ENCODE measurements at places on chromosomes 11 and 22. TPM values are rescaled to one million over a fixed set of nuclear protein-coding genes. Genes with fewer than 3 reads are reported as not detected.

Gene MS4A6E
- total RNA-seq: not detected

Gene OR5D14
- total RNA-seq: not detected

DNA sequence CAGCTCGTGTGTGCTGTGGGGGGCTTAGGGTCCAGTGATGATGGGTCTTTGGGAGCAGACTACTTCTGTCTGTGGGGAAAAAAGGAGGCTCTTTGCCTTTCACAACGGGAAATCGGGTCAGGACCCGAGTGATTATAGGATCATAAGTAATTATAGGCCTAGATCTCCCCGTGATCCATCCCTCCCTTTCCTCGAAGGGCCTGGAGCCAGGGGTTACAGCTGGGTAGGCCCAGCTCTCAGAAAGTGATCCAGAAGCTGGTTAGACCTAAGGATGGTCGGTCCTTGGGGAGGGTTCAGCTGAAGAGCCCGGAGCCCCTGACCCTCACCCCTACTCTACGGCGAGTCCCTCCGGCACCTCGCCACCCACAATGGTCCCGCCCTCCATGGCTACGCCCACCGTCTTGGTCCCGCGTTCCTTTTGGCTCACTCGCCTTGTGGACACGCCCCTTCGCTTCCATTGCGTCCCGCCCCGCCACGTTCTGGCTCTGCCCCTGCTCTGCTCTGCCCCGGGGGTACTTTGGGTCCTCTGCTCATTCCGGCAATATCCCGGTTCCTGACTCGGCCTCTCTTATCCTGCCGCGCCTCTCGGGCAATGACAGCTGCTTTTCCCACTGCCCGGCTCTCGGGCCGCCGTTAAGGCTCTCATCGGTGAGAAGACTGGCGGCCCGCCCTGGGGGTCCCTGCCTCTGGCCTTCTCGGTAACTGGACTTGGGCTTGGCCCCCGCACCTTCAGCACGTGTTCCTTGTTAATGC, 5.0 kb downstream of the IGSF22 start:
- peak; percentile 87 for DNase-seq

Gene THY1
- 17.6 TPM for total RNA-seq

GRCh38 chr11:119876841-119877240, 147.8 kb upstream of the NECTIN1 start:
- DNase-seq: no peak

GRCh38 chr11:10285148-10285802, 8.7 kb downstream of the SBF2 start:
- DNase-seq: no peak

DNA sequence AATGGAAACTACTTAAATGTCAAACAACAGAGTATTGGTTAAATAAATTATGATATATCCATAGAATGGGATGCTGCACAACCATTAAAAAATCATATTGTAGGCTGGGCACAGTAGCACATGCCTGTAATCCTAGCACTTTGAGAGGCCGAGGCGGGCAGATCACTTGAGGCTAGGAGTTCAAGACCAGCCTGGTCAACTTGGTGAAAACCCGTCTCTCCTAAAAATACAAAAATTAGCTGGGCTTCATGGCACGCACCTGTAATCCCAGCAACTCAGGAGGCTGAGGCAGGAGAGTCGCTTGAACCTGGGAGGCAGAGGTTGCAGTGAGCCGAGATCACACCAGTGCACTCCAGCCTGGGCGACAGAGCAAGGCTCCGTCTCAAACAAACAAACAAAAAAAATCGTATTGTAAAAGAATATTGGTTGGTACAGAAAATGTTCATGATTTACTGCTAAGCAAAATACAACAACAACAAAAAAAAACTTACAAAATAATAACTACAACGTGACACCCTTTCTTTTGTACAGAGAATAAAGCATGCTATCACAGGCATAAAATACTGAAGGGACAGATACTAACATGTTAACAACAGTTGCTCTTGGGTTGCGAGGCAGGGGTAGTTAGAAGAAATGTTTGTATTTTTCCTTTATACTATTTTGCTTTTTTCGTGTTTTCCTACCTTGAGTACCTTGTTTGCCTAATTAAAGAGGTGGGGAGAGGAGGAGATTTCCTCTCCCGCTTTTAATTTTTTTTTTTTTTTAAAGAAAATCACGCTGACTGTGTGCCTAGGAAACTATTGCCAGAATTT, 21.3 kb upstream of the RRAS2 start:
- DNase-seq: no peak

Gene TCN2
- total RNA-seq: 37.8 TPM

Gene TRIM48
- total RNA-seq: not detected

Gene SHISAL1
- 1.9 TPM for total RNA-seq

DNA sequence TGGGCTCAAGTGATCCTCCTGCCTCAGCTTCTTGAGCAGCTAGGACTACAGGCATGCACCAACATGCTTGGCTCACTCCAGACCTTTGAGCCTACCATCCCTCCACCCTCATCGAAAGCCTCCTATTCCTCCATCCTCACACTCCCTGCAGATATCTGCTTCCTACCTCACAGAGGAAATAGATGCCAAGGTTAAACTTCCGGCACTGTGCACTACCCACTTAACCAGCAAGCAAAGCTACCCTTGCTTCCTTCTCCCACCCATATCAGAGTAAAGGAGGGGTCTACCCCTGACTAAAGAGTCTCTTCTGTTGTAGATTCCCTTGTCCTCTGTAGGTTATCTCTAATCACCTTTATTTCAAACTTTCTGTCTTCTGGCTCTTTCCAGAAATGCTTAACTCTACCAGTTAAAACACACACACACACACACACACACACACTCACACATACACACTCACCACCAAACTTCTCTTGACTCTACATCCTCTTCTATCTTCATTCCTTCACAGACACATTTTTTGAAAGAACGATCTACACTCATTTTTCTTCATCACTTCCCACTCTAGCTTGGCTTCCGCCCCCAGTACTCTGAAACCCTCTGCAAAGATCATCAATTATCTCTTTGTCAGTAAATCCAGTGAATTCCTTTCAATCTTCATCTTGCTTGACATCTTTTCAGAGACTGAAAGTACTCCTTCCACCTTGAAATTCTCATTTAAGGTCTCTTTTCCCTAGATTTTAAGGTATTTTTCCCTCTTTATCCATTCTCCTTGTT, 10.9 kb upstream of the SIK2 start:
- DNase-seq: no peak

GRCh38 chr22:37824674-37825641, 1.8 kb downstream of the GALR3 start:
- no peak for DNase-seq

- DNase-seq: no peak
Measured at GRCh38 chr22:26692215-26692614, 34.8 kb downstream of the MIAT start.

GRCh38 chr11:122745111-122745510, 89.6 kb downstream of the UBASH3B start:
- no peak for DNase-seq

Gene OR8B4
- not detected for total RNA-seq

Gene UBQLN3
- total RNA-seq: not detected

Gene GVQW3
- 1.6 TPM for total RNA-seq

Gene TEX12
- not detected for total RNA-seq

GRCh38 chr11:26753723-26754504, 32.1 kb upstream of the SLC5A12 start:
- peak; percentile 35 for DNase-seq

GRCh38 chr22:36612458-36612857, 83.5 kb upstream of the EIF3D start:
- DNase-seq: no peak

DNA sequence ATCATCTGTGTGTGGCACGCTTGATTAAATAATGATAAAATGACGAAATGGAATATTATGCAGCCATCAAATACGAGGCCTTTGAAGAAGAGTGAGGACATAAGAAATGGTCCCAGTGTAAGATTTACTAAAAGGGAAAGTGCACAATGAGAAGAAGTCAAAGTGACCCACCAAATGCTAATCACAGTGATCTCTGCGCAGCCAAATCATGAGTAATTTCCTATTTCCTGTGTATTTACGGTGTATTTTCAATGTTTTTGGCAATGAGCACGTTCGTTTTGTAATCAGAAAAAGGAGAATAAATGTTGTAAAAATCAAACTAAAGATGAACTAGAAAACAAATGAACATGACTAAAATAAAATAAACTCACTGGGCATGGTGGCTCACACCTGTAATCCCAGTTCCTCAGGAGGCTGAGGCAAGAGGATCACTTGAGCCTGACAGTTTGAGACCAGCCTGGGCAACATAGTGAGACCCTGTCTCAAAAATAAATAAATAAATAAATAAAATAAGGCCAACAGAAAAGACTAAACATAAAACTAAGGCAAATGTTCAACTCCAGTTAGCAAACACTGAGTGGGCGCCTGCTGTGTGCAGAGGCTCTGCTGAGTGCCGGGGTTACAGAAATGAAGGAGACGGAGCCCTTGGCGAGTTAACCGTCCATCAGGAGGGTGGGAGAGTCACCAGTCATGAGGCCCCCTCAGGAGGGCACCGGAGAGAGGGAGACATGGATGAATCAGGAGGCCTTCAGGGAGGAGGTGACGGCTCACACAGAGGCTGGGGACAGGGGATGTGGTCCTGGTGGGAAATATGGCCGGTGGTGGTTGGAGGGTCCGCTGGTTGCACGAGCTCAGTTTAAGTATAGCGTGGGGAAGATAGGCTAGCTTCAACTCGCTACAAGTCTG, 26.0 kb upstream of the CBX7 start:
- no peak for DNase-seq

DNA sequence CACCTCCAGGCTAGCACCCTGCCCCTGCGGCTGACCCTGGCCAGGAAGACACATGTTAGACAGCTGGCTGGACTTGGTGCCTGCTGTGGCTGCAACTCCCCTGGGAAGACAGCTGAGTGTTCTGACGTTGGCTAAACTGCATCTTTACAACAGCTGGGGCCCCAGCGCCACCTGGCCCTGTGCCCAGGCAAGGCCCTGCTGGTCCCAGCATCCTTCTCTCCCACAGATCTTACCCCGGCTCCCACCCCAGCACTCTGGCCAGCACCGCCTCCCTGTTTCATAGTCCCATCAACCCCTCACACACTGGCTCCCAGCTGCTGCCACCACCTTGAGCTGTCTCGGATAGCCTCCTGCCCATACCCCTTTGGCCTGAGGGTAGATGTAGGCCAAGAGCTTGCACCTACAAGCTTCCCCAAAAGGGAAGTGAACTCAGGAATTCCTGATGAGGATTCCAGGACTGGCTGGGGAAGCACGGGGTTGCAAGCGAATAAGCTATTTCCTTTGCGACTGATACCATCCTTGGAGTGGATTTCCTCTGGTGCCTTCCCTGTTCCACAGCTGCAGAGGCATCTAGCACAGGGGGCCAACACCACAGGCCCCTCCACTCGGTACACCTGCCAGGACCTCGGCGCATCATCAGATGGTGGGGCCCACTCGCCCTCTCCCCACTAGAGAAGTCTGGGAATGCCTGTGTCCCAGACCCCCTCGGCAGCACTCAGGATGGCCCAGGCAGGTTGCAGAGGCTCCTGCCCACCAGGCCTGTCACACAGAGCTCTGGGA, 28.5 kb downstream of the RSPH14 start:
- DNase-seq: no peak

DNA sequence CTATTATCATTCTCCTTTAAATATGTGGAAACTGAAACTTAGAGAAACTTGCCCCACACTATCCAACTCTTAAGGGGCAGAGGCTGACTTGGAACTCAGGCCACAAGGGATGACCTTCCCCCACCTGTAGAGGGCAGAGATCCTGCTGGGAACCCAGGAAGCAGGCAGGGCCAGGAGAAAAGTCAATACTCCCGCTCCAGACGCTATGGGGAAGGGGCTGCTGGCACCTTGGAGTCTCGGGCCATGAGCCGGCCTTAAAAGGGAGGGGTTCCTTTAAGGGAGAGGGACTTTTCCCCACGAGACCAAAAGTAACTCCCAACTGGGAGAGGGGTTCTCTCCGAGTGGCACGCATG, 620 bp upstream of the ANO5 start:
- DNase-seq: peak; percentile 43

Gene YDJC
- total RNA-seq: 46.5 TPM

GRCh38 chr11:824942-825341, 2.8 kb upstream of the CRACR2B start:
- DNase-seq: no peak

Gene KRTAP5-1
- total RNA-seq: not detected

Gene BBS1
- total RNA-seq: 49.4 TPM

DNA sequence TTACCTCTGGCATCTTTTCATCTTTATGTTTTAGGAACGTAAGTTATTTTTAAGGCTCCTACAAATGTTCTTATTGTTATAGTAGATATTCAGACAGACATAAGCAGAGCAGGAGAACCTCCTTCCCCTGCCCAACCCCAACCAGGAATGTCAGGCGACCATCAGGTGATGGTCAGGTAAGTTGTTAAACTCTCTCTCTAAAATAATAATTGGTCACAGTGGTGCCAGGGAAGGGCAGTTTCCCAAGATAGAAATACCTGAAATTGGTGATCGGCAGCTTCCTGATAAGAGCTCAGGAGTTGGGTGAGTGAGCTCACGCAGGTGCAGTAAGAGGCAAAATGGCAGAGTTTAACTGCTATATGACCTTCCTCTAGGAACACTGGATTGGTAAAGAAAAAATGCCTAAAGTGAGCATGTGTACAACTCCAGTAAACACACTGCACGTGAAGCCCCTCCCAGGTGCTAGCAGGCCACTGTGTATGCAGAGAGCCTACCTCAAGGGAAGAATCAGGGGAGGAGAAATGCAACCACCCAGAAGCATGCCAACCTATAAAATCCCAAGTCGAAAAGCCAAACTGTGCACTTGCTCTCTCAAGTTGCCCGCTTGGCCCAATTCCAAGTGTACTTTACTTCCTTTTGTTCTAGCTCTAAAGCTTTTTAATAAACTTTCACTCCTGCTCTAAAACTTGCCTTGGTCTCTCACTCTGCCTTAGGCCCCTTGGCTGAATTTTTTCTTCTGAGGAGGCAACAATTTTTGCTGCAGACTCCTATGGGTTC, 273.9 kb downstream of the SBF2 start:
- peak; percentile 41 for DNase-seq

GRCh38 chr11:32586576-32587190, 3.1 kb downstream of the EIF3M start:
- no peak for DNase-seq

DNA sequence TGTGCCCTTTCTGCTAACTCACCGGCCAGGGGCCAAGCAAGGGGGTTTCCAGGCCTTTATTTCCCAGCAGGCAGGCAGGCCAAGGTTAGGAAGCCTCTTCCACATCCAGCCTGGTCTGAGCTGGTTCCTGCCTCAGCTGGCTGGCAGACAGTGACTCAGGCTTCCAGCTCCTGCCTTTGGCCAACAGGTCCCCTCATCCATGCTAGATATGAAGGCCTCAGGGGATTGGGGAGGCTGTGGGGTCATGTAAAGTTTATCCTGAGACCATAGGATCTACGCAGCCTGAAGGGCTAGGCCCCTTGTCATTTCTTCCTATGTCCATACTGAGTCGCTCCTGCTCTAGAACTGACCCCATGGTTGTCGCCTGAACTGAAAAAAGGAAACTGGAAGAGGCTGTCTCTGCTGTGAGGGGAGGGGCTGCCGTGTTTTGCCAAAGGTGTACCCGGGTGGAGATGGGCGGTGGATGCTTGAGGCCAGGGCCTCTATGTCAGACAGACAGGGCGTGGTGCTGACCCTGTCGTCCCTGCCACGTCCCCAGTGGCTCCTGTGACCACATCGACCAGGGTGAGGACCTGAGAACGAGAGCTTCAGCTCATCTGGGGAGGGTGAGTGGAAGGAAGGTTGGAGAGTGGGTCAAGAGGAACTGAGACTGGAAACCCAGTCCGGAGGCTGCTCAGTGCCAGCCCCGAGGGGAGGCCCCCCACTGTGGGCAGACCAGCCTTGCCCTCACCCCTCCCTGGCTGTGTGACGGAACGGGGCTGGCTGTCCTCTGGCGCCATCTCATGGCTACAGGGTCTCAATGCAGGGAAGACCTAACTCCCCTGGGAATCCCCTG, 17.0 kb downstream of the P2RY6 start:
- peak; percentile 77 for DNase-seq

- DNase-seq: no peak
Measured at GRCh38 chr11:3835751-3836150, 5.0 kb downstream of the RHOG start.

Gene FOXRED2
- total RNA-seq: 2.5 TPM

Measured in transverse colon (tissue), 4 donors.